Kidney epithelial cell (primary cell): ENCODE measurements at places on chromosomes 13 and 19. TPM values are rescaled to one million over a fixed set of nuclear protein-coding genes. Genes with fewer than 3 reads are reported as not detected.

NKPD1 gene
- total RNA-seq, result 0.07 and 0.46 TPM in 2 replicates

BRME1 gene
- 1.7 and 2.5 TPM in 2 replicates for total RNA-seq

FLT3LG gene
- total RNA-seq, result 2.3 and 3.0 TPM in 2 replicates

ZNF221 gene
- 3.6 and 6.1 TPM in 2 replicates for total RNA-seq

ZNF536 gene
- total RNA-seq, result 0.13 and 0.21 TPM in 2 replicates

NCAN gene
- 0.17 TPM in 1 of 2 replicates, not detected in the other for total RNA-seq

ZNF135 gene
- total RNA-seq, result 4.6 and 5.1 TPM in 2 replicates

C2CD4C gene
- total RNA-seq, result not detected in 2 replicates

ZNF526 gene
- 6.1 and 7.3 TPM in 2 replicates for total RNA-seq

- DNase-seq, result peak; percentile 28
Measured at GRCh38 chr19:41799444-41800000, 3.1 kb downstream of the CEACAM3 start.

- DNase-seq, result peak; percentile 99
Measured at GRCh38 chr13:30743319-30744055, 8.1 kb downstream of the ALOX5AP start.

DNA sequence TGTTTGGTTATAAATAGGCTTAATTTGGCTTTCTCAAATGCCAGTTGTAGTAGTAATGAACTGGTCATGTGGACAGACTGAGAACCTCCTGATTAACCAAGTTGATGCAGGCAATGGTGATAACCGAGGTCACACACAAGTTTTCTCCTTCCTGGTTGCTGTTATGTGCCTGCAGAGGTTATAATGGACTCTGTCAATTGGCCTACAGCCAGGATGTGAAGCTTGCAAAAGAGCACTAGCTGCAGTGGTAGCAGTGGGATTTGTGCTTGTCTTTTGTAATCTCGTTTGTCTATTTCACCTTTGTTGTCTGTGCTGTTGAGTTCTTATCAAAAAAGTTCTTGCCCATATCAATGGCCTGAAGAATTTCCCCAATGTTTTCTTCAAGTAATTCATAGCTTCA, 20.6 kb downstream of the OR10H3 start:
- DNase-seq, result no peak

- DNase-seq, result no peak
Measured at GRCh38 chr19:47499371-47499770, 15.4 kb upstream of the KPTN start.

- no peak for DNase-seq
Measured at GRCh38 chr19:45357445-45357783, 13.0 kb downstream of the ERCC2 start.

DNA sequence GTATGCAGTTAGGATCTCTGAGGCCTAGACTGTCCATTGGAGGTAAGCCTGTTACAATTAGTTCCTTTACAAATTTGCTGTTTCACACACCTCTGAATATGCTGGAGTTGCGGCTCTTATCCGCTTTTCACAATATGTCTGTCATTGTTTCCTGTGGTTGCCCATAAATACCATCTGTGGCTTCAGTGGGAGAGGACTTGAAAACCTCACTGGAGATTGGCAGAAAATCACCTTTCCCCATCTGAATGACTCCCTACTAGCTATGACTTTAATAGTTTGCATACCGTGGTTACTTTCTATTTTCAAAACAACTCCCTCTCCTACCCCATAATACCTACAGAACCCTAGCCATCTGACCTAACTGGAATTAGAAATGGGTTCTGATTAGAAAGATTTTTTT, 454.3 kb downstream of the PCDH17 start:
- peak; percentile 29 for DNase-seq

DNA sequence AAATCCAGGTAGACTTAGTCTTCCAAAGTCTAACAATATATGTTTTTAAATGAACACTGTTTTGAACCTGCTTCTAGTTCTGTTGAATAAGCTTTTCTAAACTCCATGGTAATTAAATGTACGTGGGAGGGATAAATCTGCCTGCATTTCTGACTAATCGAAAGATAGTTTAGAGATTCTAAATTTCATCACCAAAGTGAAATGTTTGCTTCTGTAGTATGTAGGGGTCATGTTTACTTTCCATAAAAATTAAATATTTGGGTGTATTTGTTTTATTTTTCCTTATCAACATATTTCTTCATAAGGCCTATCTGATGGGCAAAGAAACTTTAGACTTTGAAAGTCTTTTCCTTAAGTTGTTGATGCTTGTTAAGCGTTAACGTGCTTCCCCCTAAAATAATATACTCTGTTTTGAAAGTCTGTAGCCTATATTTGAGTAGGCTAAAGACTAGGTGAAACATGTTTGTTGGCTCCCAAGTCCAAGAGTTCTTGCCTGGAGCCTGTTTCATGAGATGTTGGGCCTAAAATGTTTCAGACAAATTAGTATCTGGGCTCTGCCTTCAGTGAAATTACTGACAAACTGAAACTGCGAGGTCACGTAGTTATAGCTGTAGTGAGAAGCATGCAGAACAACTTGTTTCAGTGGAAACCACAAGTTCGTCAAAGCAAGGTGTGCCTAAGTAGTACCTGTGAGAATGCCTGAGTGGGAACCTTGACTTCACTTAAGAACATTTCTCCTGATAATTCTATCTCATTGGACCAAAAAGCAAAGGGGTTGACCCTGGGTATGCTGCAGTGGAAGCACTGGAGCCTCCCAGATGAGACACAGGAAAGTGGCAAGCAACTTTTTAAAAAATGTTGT, 126.2 kb downstream of the LMO7 start:
- DNase-seq, result peak; percentile 29

- no peak for DNase-seq
Measured at GRCh38 chr19:19405971-19406877, 749 bp downstream of the GATAD2A start.

DNA sequence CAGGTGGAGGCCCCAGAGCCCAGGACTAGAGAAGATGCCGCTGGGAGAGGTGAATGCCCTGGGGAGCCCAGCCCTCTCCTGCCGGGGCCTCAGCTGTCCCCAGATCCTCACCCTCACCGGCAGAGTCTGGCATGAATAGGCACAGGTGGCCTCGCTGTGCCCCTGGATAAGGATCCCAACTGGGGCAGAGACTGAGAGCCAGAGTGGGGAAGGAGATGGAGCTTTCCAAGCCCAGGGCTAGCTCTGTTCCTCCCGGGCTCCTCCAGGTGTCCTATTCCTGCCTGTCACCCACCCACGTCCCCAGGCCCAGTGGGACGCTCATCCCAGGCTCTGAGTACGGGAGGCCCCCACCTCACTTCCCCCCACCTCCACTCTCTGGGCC, 16.5 kb downstream of the PRR36 start:
- no peak for DNase-seq

DNA sequence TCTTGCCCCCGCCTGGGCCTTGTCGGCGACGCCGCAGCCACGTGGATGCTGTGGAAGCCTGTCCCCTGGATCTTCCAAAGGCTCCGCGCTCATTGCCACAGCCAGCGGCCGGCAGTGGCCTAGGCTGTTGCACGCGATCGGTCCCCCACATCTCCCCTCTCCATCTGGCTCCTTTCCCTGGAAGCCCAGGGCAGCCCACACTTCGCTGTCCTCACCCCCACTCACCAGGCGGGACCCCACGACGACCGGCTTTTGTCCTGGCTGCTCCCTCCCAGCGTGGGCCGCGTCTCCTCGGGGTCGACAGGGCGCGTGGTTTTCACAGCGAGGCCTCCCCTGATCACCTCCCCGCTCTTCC, 605 bp upstream of the TEX30 start:
- DNase-seq, result no peak

- no peak for DNase-seq
Measured at GRCh38 chr13:99087954-99088491, 110.2 kb upstream of the DOCK9 start.

- DNase-seq, result no peak
Measured at GRCh38 chr19:2809387-2810140, 10.1 kb upstream of the ZNF554 start.

DNA sequence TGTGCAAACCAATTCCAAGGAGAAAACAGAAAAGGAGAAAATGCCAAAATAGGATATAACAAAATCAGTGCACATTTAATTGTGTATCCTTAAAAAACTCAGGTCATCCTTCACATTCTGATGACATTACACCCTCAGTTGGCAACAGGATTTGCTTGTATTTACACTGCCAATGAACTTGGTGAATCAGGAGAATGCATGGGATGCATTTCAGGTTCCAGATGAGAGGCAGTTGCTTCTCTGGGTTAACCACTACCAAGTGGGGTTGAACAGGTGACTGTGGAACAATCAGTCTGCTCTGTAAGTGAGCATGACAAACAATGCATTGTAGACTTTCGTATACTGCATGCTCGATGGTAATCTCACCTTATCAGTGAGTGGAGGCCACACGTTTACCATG, 79.1 kb downstream of the STARD13 start:
- DNase-seq, result no peak

DNA sequence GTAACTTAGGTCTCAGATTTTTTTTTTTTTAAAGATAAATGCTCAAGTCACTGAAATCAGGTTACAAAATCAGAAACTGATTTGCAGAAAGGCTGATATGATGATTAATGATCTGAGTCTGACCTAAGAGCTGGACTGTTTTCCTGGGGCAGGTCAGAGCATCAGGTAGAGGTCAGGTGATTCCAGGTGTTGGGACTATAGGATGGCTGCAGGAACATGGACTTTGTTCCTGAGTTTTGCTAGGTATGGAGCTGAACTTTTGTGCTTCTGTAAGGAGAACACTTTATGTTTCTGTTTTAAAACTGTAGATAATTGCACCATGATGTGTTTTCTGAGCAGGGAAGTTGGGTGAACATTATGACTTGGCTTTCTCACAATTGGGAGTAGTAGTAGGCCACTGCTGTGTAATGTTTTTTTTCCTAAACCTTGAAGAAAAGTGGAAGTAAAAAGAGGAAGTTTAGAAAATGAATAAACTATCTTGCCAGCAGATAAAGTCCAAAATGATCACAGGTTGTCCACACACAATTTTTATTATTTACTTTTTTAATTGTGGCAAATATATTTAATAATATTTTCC, 297.2 kb downstream of the DCT start:
- DNase-seq, result no peak

GRCh38 chr19:35911790-35912189, 3.7 kb upstream of the TYROBP start:
- DNase-seq, result peak; percentile 68

GRCh38 chr13:50126993-50127725, 111.9 kb downstream of the KCNRG start:
- DNase-seq, result no peak

DNA sequence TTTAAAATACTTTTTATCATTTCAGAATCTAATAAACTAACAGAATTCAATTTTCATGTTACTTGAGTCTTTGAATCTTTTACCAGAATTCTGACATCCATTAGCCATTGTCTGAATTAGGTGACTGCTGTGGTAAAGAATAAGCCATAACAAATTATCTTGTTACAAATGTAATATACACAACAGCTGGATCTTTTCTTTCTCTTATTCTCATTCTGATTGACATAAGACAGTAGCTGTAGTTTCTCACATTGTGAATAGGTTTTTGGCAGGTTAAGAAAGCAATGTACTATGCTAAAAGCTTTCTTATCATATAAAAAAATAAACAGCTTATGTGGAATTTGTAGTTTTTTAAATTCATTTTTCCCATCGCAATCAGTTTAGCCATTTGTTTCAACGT, 734.0 kb upstream of the PCDH9 start:
- DNase-seq, result no peak

DNA sequence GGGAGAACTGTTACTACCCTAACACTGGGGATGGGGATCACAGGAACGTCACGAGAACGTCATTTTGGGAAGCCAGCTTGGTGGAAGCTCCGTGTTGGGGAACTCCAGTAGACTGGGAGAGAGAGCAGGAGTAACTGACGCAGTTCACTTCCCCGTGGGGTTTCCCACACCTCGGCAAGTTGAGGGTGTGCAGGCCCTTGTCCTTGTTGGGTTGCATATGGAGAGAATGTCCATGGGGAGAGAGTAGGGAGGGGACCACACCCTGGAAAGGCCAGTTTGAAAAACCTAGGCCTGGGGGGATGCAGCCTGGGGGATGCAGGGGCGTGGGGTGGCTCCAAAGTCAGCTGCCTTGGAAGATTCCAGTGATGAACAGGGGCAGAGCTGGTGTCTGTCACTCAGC, 50.7 kb upstream of the MCF2L start:
- no peak for DNase-seq

- DNase-seq, result no peak
Measured at GRCh38 chr13:20019043-20019442, 60.5 kb downstream of the ZMYM2 start.

GRCh38 chr19:32573492-32573794, 7.5 kb upstream of the PDCD5 start:
- no peak for DNase-seq

- DNase-seq, result no peak
Measured at GRCh38 chr13:74077792-74078191, 56.4 kb downstream of the KLF12 start.

- no peak for DNase-seq
Measured at GRCh38 chr19:54462655-54463530, 685 bp downstream of the LENG9 start.

- DNase-seq, result no peak
Measured at GRCh38 chr13:48391257-48391656, 21.7 kb downstream of the LPAR6 start.

DNA sequence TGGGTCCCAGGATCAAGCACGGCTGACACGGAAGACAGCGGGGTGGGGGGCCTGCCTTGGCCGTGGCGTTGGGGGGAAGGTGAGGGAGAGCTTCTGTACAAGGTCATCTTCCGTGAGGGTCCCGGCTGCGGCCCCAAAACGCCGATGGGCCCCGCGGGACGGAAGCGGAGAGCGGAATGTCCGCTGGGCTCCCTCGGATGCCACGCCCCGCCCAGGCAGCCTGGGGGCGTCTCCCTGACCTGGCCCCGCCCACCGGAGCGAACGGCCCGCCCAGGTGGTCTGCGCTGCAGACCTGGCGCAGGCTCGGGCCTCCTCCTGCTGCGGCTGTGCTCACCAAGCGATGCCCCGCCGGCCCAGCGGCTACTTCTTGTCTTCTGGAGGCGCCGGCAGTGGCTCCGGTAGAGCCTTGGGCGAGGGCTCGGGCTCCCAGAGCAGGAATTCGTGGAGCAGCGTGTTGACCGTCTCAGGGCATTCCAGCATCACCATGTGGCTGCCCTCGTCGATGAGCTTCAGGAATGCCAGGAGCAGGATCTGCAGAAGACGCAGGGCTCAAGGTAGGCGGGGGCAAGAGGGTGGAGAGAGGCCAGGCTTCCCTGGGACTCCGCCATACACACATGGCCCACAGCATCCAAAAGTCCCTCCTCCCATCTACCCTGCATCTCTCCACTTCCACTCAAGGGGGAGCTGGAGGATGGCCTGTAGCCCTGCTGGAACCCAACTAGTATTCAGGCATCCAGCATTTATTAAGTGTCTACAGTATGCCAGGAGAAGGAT, 10.7 kb downstream of the ABHD8 start:
- peak; percentile 56 for DNase-seq

DNA sequence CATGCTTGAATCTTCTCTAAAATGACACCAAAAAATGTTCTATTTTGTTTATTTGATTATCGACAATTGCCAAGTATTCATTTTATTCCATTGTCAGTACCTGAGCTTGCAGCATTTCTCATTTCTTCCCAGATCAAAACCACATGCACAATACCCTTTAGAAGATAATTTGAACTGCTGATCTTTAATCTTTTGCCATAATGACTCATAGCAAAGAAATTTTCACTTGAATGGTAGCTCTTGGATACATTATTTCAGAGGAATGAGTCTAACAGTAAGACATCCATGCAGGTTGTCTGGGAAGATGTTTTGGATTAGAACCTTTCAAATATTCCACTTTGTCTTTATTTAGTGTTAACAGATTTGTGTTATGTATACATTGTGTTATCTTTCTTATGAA, 42.0 kb upstream of the RXFP2 start:
- DNase-seq, result peak; percentile 7
